ENCODE measurements at places on chromosomes 7 and 10.
A peak's percentile ranks its signal among the peaks of the same experiment; 100 is the strongest.

- no peak for DNase-seq
Measured at GRCh38 chr10:16519908-16520861, 1.5 kb downstream of the C1QL3 start.

- no peak for DNase-seq
Measured at GRCh38 chr7:23462846-23463245, 7.4 kb downstream of the IGF2BP3 start.

- DNase-seq: no peak
Measured at GRCh38 chr7:123879628-123880027, 34.7 kb downstream of the HYAL4 start.

DNA sequence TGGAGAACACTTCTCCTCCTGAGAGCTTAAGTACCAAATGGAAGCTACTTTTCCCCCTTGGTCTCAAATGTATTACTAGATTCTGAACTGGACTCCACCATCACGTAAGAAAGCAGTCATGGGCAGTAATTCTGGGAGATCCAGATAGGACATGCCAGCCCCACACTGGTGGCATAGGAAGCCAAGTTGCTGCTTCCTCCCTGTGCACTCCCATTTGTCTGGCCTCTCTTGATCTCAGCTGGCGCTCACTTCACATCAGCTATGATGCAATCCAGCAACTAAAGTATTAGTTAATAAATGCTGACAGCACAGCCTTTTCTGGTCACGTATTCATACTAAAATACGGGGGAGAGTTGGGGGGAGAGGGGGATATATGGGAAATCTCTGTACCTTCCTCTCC, 3.4 kb upstream of the IL6 start:
- DNase-seq: no peak

- DNase-seq: no peak
Measured at GRCh38 chr10:14262836-14263425, 67.8 kb downstream of the FRMD4A start.

GRCh38 chr7:139830782-139831501, 1.9 kb downstream of the TBXAS1 start:
- DNase-seq: no peak

GRCh38 chr7:87797798-87798403, 78.3 kb downstream of the SLC25A40 start:
- DNase-seq: peak; percentile 90

GRCh38 chr7:100711369-100711768, 5.4 kb downstream of the POP7 start:
- DNase-seq: peak; percentile 34

DNA sequence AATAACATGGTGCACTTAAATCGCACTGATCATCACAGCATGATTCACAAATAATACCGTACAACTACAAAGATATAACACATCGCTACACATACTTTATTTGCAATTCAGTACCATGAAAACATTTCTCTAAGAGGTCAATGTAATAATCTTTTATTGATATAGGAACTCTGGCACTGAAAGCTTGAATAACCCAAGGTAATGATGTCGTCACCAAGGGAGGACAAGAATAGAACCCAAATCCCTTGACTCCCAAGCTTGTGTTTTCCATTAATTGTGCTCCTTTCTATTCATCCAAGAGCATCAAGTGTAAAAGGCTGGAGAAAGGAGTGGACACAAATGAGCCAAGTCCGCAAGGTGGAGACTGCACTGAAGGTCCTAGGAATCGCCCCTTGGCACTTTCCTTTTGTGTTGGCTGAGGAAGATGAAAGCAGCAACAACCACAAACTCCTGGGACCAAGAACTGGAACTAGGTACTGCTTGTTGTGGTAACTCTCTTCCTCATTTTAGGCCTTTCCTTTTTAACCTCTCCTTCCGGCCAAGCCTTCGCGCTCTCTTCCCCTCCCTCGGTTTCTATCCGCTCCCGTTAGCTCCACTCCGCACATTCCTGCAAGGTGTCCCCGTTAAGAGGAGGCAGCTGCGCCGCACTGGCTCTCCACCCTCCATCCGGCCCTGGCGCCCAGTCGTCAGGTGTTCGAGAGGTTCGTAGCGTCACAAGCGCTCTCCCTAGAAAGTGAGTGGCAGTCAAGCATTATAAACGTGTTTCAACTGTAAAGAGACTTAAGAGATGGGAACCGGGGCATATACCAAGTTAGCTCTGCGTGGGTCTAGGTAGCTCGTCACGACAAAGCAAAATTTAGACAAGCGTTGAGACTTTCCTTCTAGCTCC, 1.0 kb upstream of the CBLL1 start:
- no peak for DNase-seq
